Stimulated activated CD4-positive, alpha-beta T cell treated with anti-CD3 and anti-CD28 coated beads, Interleukin-2, amount 100 ng/mL, for 4 hours (primary cell): ENCODE measurements at places on chromosomes 3 and 15.

GRCh38 chr3:44055951-44056350, 185.7 kb upstream of the TOPAZ1 start:
- no peak for DNase-seq

GRCh38 chr3:15728766-15729165, 69.0 kb downstream of the ANKRD28 start:
- no peak for DNase-seq

- peak; percentile 58 for DNase-seq
These were observed 4.8 kb downstream of the IDH2 start for GRCh38 chr15:90097475-90097874.

DNA sequence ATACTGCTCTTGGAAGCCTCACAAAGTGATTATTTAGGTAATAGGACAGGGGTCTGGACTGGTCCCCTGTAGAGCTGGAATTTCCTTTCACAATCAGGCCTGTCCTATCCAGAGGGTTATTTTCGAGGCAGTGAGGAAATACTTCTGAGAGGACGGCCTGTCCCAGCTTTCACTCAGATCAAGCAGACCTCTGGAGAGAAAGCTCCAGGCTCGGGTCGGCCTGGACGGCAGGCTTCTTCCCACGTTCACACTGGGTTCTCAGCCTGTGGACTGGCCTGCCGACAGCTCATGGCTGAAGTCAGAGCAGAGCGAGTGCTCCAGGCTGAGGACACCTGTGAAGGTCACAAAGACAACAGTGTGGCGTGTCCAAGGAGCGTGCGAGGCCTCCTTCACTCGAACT, 405.3 kb downstream of the VPS13C start:
- no peak for DNase-seq

DNA sequence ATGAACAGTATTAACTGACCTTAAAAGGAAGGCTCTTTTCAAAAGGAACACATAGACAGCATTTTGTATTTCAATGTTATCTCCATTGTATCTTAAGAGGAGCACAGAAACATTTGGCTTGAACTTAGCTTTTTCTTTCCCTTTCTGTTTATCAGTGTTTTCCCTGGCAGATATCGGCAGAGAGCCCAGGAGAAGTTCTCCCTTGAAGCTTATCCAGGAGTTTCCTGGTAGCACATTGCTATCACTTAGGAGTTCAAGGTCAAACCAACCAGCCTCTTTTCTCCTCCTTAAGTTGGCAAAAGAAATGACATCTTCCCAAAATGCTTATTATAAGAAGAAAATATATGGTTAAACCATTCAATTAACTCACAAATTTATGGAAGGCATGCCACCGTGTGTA, 344.6 kb upstream of the UBE2E2 start:
- no peak for DNase-seq

- DNase-seq = no peak
These were observed 211.2 kb downstream of the FOXP1 start for GRCh38 chr3:71372241-71372768.

GRCh38 chr3:72614394-72615074, 233.7 kb downstream of the SHQ1 start:
- DNase-seq = no peak

- DNase-seq = no peak
These were observed 642.3 kb downstream of the ROBO1 start for GRCh38 chr3:79125313-79125984.

DNA sequence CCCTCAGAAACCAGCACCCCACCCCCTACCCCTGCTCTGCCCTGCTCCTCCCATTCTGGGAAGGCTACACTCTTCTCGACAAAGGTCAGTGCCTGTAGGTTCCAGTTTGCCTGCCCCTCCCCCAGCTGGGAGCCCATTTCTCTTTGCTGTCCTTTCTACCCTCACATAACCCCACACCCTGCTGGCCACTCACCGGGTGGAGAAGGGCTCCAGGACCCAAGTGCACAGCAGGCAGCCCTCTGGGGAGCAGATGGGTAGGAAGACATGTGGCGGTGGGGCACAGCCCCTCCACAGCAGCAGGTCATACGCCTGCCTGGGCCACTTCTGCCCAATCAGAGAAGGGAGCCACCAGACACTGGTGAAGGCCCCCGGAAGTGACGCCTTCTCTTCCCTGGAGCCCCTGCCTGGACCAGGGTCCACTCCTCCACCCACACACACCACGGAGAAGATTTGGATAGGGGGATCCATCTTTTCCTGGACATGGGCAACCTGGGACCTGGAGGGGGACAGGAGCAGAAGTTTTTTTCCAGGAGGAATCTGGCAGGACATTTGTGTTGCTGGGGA, at the start of gene THPO:
Gene THPO, minus strand, starts transcription at position 326 of the 564 bp plus-strand sequence. CDS start 1,948 bp downstream, outside the sequence.
- DNase-seq = no peak

DNA sequence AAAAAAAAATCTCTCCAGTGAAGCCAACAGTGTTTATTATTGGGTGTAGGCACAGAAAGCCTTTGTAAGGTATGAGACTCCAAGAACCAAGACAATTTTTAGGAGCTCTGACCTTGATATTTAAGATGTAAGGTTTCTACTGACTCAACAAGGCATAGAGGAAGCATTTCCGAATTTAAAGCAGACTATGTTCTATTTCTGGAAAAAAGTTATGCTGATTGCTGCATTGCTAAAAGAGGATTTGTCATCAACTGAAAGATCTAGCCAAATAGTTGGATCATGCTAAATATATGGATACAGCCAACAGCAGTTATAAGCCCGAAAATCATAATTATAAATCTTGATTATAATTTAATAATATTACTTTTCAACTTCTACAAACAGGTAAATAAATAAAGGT, 53.3 kb upstream of the MELTF start:
- DNase-seq = no peak

DNA sequence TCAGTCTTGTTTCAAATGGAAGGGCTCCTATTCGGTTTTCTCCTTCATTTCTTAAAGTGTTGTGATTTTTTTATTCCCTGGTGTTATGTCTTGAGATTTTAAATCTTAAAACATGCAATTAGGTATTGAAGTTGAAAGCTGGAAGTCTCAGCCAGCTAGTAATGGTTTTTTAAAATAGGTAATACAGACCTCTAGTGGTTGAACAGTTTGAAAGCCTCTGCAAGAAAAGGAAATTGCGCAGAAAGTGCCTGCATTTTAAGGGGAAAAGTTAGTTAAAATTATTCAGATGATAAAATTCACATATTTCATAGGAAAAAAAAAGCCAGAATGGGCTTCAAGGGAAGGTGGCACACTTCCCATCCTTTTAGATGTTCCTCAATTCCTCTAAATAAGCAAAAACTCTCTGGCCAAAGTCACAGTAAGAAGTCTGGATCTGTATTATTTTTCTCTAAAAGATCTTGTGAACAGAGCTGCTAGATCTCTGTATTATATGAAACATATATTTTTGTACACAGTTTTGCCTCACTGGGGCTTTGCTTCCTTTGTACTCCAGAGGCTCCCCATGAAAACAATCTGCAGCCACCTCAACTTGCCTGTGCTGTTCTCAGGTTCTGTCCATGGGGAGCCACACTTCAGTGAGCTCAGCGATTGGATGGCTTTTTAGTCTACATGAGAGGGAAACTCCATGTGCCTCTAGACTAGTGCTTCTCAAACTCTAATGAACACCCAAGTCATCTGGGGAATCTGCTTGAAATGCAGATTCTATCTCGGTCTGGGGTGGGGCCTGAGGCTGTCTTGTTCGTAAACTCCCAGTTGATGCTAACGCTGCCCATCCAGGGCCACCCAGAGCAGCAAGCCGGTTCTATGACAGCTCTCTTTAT, 21.5 kb downstream of the AGTR1 start:
- no peak for DNase-seq

DNA sequence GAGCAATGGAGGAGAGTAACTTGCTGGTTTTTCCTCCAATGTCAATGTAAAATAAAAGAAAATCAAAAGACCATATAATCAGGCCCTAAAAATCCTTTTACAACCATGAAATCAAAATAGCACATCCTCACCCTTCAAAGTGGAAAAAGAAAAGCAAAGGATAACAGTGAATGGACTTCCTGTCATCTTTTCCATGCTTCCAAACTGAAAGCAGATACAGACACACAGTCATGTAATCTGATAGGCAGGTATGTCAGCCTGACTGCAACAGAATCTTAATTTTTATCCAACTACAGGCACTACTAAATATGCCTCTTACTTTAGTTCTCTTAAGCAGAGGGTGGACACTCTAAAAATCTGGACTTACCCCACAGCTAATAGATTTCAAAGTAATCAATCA, 27.8 kb upstream of the IGDCC4 start:
- no peak for DNase-seq

GRCh38 chr3:72797773-72798543, 50.3 kb downstream of the SHQ1 start:
- no peak for DNase-seq

DNA sequence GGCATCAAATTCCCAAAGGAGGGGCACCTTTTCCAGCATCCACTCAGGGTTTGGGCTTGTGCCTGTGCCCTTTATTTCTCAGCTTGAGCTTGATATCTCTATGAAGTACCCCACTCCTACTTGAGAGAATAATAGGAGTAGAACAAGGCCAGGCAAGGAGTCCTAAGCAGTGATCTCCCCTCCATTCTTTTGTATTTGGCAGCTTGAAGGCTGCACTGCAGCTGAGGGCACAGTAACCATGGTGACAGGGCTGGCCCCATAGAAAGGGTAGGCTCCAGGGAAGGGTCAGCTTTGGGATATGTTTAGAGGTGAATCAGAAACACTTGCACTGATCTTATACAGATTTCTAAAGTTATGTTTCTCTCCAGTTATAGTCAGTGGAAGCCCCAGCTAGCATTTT, 145.4 kb upstream of the SLC24A5 start:
- DNase-seq = no peak

- no peak for DNase-seq
These were observed 76.6 kb downstream of the LRRK1 start for GRCh38 chr15:100995471-100996430.

DNA sequence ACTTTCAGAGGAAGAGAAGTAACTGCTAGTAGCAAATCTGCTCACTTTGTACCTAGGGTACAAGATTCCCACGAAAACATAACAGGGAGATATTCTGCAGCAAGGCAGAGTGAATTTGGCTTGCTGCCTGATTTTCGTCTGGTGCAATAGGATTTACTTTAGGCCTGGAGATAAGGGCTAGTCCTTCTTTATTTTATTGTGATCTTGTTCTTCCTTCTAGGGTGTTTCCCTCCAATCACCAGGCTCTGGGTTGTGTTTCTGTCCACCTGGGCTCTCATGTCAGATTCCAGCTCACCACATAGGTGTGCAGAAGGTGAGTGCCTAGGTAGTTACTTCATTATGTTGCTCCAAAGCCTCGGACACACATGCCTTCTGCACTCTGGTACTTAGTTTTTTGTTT, 211.8 kb upstream of the RGMA start:
- no peak for DNase-seq

DNA sequence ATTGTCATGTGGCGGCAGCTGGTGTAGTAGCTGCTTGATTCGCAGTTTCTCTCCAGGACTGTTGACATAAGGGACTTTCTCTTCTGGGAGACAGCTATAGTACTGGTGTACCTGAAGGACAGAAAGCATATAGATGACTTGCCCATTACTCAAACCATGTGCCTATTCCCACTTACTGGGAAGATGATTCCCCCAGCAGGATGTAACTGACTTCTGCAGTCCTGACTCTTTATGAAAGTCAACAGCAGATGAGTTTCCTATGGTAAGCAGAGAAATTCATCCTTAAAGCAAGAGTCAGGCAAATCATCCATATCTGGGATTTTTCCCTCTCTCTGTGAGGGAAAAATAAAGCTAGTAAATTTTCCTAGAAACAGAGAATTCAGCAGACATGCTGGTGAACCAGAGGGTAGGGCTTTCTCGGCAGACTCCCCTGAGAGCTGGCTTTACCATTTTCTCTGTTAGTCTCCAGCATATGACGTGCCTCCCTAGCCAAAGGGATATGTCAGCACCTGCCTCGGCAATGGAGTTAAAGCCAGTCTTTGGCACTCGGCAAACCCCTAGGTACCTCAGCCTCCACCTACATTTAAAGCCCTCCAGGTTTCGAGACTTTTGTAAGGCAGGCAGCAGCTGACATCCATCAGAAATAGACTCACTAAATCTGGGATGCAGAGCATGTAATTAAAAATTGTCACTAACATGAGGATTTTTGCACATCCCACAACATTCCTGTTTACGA, 62.1 kb downstream of the PRICKLE2 start:
- DNase-seq = no peak

- DNase-seq = no peak
These were observed 122.6 kb downstream of the ANO10 start for GRCh38 chr3:43499256-43499655.
